CD4-positive, alpha-beta memory T cell (primary cell): ENCODE measurements at places on chromosomes 5 and 9. TPM values are rescaled to one million over a fixed set of nuclear protein-coding genes. Genes with fewer than 3 reads are reported as not detected.

GDF9 gene
- polyA plus RNA-seq: 0.13 TPM

IL4 gene
- not detected for polyA plus RNA-seq

QRFP gene
- polyA plus RNA-seq: not detected

CENPH gene
- 6.3 TPM for polyA plus RNA-seq

PCDHB5 gene
- not detected for polyA plus RNA-seq

- DNase-seq: no peak
These were observed 634.9 kb upstream of the ZNF608 start for GRCh38 chr5:125381290-125381689.

DNA sequence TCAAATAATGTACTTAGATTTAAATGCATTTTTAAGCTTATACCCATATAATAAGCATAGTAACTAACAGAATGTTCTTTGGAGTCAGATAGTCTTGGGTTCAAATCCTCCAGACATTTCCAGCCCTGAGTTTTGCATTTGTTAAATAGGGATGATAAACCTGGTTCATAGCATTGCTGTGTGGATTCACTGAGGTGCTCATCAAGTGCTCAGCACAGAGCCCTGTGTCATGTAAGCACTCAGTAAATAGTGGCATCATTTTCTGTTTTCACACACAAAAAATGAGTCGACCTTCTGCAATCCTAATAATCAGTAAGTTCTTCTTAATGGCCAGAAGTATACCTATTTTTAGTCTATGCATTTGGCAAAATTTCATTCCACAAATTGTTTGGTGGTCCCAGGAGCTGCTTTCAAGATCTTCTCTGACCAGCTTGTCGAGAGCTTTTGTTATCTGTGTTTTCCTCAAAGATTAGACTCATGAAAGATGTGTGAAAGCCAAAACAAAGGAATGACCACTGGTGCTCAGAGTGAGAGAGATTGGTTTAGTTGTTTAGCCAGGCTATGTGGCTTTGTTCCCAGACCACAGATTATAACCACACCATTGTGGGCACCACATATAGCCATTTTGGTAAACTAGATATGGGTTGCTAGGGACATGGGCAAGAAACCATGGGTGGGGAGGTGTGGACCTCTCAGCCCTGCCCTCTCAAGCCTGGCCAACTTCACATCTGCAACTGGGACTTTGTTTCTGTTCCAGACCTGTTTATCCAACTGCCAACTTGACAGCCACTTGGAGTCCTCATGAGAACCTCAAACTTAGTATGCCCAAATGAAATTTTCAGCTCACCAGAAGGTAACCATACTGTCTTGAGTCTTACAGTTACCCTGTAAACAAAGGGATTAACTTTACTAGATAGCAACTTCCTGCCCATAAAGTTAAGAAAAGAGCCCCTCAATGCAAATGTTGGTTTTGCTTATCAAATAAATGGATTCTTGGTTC lies 45.0 kb downstream of the DOCK8 start:
- no peak for DNase-seq

DNA sequence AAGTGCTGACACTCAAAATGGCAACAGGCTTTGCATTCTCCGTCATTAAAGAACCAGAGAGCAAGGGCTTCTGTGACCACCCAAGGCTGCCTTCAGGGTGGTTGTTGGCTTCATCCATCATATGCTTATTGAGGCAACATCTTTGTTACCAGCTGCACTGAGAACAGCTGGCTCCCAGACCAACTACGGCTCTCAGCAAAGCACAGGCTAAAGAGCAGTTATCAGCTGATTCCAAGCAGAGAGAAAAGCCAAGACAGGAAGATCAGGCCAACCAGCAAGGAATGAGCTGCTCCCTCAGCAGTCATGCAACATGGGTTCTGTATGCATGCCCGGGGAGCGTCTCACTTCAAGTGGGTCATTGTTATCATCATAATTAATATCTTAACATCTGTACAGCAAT lies 358.9 kb downstream of the ACTL7B start:
- no peak for DNase-seq

DNA sequence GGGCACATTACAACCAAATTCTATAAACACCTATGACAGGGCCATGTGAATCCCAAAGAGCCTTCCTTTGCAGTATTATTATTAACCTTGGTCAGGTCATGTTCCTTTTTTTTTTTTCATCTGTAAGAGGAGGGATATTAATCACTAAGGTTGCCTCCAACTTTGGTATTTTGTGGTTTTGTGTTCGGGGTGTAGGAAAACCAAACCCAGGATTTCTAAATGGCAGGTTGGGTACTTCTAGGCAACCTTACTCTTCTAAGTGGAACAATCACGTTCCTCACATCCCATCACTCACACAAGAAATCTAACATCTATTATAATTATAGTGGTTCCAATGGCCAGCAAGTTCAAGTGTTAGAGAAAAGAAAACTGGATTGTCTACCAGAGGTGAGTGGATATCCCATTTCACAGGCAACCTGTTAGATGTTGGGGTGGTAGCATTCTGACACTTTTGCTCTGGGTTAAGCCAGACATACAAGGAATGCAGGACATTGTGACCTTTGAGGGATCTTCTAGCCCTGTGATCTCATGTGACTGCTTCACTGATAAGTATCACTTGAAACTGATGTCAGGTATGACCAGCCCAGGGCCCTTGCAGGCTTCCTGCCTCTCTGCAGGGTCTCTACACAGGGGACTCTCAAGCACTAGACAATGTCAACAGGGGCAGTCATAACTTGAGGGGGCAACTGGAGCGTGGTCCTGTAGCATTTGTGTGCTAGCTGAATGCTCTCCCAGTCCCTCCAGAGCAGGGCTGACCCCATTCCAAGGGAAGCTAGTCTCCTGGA lies 126.2 kb upstream of the VLDLR start:
- no peak for DNase-seq

- DNase-seq: no peak
These were observed 3.1 kb downstream of the RANBP3L start for GRCh38 chr5:36298552-36298951.

GRCh38 chr9:116087246-116087645 lies 66.3 kb upstream of the PAPPA start:
- no peak for DNase-seq

DNA sequence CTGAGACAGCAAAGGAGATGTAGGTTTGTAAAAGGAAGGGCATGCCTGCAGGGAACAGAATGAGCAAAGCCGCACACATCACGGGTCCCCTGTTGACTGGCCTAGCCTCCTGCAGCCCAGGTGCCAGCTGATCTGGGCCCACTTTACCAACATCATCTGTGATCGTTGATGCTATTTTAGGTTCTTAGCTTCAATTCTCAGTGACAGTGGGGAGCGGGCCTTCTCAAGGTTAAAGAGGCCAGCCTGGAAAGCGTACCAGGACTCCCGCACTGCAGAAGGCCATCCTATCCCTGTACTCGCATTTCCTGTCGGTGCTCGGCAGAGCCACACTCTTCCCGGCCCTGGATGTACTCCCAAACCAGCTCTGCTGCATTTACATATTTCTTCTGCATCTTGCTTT lies 213.5 kb upstream of the IRX1 start:
- no peak for DNase-seq

DNA sequence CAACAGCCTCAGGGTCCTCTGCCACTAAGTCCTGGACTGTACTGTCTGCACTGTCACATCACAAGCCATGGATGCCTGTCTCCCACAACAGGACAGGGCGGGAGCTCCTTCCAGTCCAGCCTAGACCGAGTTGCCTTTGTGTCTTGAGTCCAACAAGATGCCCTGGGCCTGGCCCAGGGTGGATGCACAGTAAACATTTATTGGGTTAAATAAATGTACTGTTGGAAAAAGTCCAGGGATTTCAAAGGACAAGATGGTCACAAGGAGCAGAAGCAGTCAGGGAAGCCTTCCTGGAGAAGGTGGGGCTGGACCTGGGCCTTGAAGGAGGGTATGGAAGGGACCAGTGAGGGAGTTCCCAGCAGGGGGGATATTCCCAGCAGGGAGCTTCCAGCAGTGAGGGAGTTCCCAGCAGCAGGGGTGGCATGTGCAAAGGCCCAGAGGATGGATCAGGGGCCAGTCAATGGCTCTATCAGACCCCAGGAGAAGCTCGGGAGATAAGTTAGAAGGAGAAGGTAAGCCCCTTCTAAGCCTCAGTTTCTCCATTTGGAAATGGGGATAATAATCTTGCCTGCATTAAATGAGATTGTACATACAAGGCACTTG lies 72.7 kb upstream of the NEURL1B start:
- DNase-seq: no peak

GRCh38 chr9:91992461-91993041 lies 42.5 kb upstream of the ROR2 start:
- DNase-seq: no peak
